T-helper 17 cell (primary cell): ENCODE measurements at places on chromosomes 11 and 22. TPM values are rescaled to one million over a fixed set of nuclear protein-coding genes. Genes with fewer than 3 reads are reported as not detected.
A peak's percentile ranks its signal among the peaks of the same experiment; 100 is the strongest.

DNA sequence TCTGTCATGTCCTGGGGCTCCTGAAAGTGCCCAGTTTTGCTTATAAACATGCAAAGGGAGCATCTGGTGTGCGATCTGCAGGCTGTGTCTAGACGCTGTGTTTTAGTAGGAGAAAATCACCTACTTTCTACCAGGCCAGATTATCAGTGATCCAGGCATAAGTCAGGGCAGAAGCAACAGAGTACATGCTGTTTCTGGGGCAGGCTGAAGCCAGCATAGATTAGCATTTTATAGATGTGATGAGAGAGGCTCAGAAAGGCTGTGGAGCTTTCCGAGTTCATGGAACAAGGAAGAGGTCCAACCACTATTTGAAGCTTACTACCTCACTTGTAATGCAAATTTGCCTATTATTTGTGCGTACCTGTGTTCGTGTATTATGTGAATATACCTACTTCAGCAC lies 1208.4 kb upstream of the TENM4 start:
- H3K4me3 ChIP-seq = no peak overlapping the region
- H3K27ac ChIP-seq = no peak overlapping the region
- H3K36me3 ChIP-seq = no peaks in the 10 kb centered on the region
- DNase-seq = no peak
- no peaks in the 10 kb centered on the region for H3K4me1 ChIP-seq

DNA sequence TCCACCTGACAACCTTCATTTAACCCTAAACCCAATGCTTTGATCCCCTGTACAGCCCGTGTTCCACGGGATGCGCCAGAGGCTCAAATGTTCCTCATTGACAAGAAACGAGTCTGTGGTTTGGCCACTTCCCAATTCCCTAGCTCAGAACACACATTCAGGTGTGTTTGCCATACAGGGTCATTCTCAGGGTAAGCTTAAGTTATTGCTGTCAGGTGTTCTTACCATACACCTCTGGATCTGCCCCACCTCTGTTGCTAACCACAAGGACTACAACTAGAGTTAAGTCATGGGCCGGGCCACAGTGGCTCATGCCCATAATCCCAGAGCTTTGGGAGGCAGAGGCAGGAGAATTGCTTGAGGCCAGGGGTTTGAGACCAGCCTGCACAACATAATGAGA lies 45.6 kb upstream of the POLD3 start:
- no peak overlapping the region for H3K27ac ChIP-seq
- no peak for DNase-seq
- H3K4me3 ChIP-seq = no peak overlapping the region
- H3K27me3 ChIP-seq = peaks cover 4% of the 10 kb centered on the region
- H3K36me3 ChIP-seq = no peaks in the 10 kb centered on the region

- H3K27ac ChIP-seq = no peak overlapping the region
- H3K4me1 ChIP-seq = no peaks in the 10 kb centered on the region
- peaks cover 3% of the 10 kb centered on the region for H3K36me3 ChIP-seq
- peaks cover 20% of the 10 kb centered on the region for H3K27me3 ChIP-seq
- no peak overlapping the region for H3K4me3 ChIP-seq
Measured at GRCh38 chr11:13062115-13062514, 53.0 kb downstream of the RASSF10 start.

GRCh38 chr11:121048464-121049233 lies 24.7 kb downstream of the TBCEL start:
- peaks cover 5% of the 10 kb centered on the region for H3K4me1 ChIP-seq
- H3K27ac ChIP-seq = no peak overlapping the region
- no peaks in the 10 kb centered on the region for H3K27me3 ChIP-seq
- H3K4me3 ChIP-seq = no peak overlapping the region
- H3K36me3 ChIP-seq = peaks cover 13% of the 10 kb centered on the region

- no peaks in the 10 kb centered on the region for H3K36me3 ChIP-seq
- H3K4me1 ChIP-seq = no peaks in the 10 kb centered on the region
- no peak for DNase-seq
- no peak overlapping the region for H3K27ac ChIP-seq
- H3K4me3 ChIP-seq = no peak overlapping the region
Measured at GRCh38 chr22:47775686-47776085, 1013.2 kb downstream of the TBC1D22A start.

DNA sequence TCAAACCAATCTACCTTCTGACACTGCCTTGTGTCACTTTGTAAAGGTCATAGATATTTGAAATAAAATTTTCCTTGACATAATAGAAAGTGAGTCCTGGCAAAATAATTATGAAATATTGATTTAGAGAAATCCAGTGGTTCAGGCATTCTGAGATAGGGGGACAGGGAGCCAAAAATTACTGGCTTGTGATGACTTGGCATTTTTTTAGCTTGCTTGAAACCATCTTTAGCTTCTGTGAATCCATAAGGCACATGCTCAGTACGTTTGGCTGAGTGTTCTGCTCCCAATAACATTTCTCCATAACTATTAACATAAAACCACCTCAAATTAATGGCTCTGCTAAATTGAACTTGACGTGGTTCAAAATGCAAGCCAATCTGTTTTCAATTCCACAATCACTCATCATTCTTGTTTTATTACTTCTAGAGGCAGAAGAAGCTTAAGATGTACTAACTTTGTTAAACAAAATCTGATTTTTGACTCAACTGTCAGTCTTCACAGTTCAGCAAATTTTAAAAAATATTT lies 209.0 kb downstream of the LRRC4C start:
- no peaks in the 10 kb centered on the region for H3K36me3 ChIP-seq
- H3K4me1 ChIP-seq = no peaks in the 10 kb centered on the region
- no peak for DNase-seq
- no peak overlapping the region for H3K27ac ChIP-seq
- H3K4me3 ChIP-seq = no peak overlapping the region

- H3K4me1 ChIP-seq = peaks cover 19% of the 10 kb centered on the region
- H3K36me3 ChIP-seq = peaks cover 3% of the 10 kb centered on the region
- H3K27ac ChIP-seq = no peak overlapping the region
- H3K4me3 ChIP-seq = no peak overlapping the region
- H3K27me3 ChIP-seq = no peaks in the 10 kb centered on the region
- DNase-seq = no peak
Measured at GRCh38 chr22:49623715-49624114, 204.0 kb downstream of the BRD1 start.

GRCh38 chr11:13105237-13105844 lies 96.2 kb downstream of the RASSF10 start:
- H3K27me3 ChIP-seq = peaks cover 49% of the 10 kb centered on the region
- no peaks in the 10 kb centered on the region for H3K36me3 ChIP-seq
- H3K27ac ChIP-seq = no peak overlapping the region
- no peak for DNase-seq
- H3K4me3 ChIP-seq = no peak overlapping the region

- H3K36me3 ChIP-seq = no peaks in the 10 kb centered on the region
- no peak overlapping the region for H3K27ac ChIP-seq
- H3K4me3 ChIP-seq = no peak overlapping the region
- no peaks in the 10 kb centered on the region for H3K4me1 ChIP-seq
- peaks cover 19% of the 10 kb centered on the region for H3K27me3 ChIP-seq
Measured at GRCh38 chr22:27041745-27042310, 384.4 kb downstream of the MIAT start.

Gene PNPLA5
- total RNA-seq = not detected

GRCh38 chr11:116513894-116514293 lies 258.9 kb downstream of the BUD13 start:
- no peaks in the 10 kb centered on the region for H3K4me1 ChIP-seq
- no peak overlapping the region for H3K4me3 ChIP-seq
- peaks cover 2% of the 10 kb centered on the region for H3K36me3 ChIP-seq
- H3K27ac ChIP-seq = no peak overlapping the region
- DNase-seq = no peak
- peaks cover 61% of the 10 kb centered on the region for H3K27me3 ChIP-seq

Gene OR52E8
- total RNA-seq = not detected

Gene MPZL2
- total RNA-seq = 0.99 TPM

DNA sequence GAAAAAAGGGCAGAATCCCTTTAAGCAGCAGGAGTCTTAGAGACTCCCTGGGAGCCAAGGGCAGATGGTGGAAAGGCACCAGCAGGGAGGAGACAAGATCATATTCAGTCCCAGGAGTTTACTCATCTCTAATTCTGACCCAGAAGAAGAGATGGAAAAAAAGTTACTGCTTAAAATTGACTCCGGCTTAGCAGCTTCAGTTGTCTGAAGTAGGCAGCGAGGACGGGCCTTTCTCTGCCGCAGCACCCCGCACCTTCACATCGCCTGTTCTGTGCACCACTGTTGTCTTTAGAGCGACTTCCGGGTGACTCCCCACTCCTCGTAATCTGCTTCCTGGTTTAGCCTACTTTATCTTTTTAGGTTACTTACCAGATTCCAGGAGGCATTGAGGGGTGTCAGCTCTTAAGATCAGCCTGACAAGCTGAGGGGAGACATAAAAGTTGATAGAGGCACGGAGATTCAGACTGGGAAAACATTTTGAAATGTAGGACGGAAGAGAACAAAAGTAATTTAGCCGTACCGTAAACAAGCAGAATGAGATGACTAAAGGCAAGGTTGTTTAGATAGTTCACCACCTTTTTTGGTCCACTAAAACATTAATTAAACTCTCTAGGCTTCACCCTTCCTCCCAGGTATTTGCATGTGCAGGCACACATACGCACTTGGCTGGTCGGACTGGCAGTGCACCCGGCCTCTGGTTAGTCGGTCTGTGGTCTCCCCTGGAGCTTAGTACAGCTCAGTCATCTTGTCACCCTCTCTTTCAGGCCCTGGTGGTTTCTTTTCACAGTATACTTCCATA lies 74.3 kb downstream of the CECR2 start:
- no peak for DNase-seq
- H3K36me3 ChIP-seq = no peaks in the 10 kb centered on the region
- no peak overlapping the region for H3K27ac ChIP-seq
- H3K4me3 ChIP-seq = no peak overlapping the region
- H3K4me1 ChIP-seq = peaks cover 2% of the 10 kb centered on the region

GRCh38 chr11:102194990-102195389 lies 84.7 kb downstream of the YAP1 start:
- no peak overlapping the region for H3K27ac ChIP-seq
- DNase-seq = no peak
- H3K27me3 ChIP-seq = peaks cover 33% of the 10 kb centered on the region
- H3K36me3 ChIP-seq = no peaks in the 10 kb centered on the region
- no peaks in the 10 kb centered on the region for H3K4me1 ChIP-seq

- H3K27ac ChIP-seq = peak overlapping the region; percentile 61
- H3K36me3 ChIP-seq = no peaks in the 10 kb centered on the region
- peaks cover 17% of the 10 kb centered on the region for H3K4me1 ChIP-seq
- DNase-seq = no peak
Measured at GRCh38 chr11:129785383-129786111, 30.1 kb upstream of the TMEM45B start.

GRCh38 chr11:78397398-78397797 lies 20.2 kb downstream of the GAB2 start:
- no peaks in the 10 kb centered on the region for H3K27me3 ChIP-seq
- DNase-seq = no peak
- no peak overlapping the region for H3K27ac ChIP-seq

DNA sequence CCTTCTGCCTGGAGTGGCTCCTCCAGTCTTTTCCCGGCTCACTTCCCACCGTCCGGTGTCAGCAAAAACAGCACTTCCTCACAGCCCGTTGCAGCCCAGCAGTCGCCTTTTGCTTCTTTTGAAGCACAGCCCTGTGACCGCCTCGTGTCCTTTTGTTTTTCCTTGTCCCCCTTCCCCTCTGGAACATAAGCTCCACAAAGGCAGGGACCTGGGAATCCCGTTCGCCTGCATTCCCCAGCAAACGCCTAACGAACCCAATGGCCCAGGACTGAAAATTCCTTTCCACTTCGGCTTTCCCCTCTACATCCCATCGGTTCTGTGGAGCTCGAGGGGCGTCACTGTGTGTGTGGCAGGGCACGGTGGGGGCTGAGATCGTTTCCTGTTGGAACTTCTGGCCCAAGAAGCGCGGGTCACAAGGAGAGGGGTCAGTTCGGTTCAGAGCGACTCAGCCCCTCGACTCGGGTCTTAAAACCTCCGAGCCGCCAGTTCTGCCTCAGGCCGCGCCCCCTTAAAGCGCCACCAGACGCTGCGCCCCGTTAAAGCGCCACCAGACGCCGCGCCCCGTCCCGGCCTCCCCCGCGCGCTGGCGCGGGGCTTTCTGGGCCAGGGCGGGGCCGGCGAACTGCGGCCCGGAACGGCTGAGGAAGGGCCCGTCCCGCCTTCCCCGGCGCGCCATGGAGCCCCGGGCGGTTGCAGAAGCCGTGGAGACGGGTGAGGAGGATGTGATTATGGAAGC lies 841 bp downstream of the RIC8A start:
- peak overlapping the region; percentile 97 for H3K27ac ChIP-seq
- H3K4me1 ChIP-seq = peaks cover 25% of the 10 kb centered on the region
- DNase-seq = peak; percentile 78
- H3K27me3 ChIP-seq = no peaks in the 10 kb centered on the region

- no peaks in the 10 kb centered on the region for H3K27me3 ChIP-seq
- peaks cover 13% of the 10 kb centered on the region for H3K4me1 ChIP-seq
- peaks cover 3% of the 10 kb centered on the region for H3K36me3 ChIP-seq
- H3K27ac ChIP-seq = peak overlapping the region; percentile 29
- H3K4me3 ChIP-seq = no peak overlapping the region
Measured at GRCh38 chr22:23828800-23829680, 9.8 kb downstream of the DERL3 start.

- H3K4me1 ChIP-seq = no peaks in the 10 kb centered on the region
- H3K4me3 ChIP-seq = no peak overlapping the region
- no peaks in the 10 kb centered on the region for H3K36me3 ChIP-seq
- H3K27me3 ChIP-seq = peaks cover 12% of the 10 kb centered on the region
- H3K27ac ChIP-seq = no peak overlapping the region
Measured at GRCh38 chr22:27197618-27198017, 540.2 kb downstream of the MIAT start.

DNA sequence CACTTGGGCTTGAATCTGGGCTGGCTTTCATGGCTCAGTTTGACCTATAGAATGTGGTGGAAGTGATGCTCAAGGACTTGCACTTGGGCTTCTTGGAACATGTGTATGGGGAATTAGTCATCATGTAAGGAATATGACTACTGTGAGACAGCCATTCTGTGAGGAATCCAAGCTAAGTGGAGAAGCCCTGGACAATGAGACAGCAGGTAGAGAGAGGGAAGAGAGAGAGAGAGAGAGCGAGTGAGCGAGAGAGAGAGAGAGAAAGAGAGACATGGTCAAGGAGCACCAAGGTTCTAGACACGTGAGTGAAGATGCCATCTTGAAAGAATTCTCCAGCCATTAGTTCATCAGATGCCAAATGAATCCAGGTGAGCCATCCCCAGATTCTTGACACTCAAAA lies 261.6 kb upstream of the SORL1-AS1 start:
- no peak overlapping the region for H3K4me3 ChIP-seq
- no peaks in the 10 kb centered on the region for H3K4me1 ChIP-seq
- no peak for DNase-seq
- peaks cover 2% of the 10 kb centered on the region for H3K36me3 ChIP-seq

DNA sequence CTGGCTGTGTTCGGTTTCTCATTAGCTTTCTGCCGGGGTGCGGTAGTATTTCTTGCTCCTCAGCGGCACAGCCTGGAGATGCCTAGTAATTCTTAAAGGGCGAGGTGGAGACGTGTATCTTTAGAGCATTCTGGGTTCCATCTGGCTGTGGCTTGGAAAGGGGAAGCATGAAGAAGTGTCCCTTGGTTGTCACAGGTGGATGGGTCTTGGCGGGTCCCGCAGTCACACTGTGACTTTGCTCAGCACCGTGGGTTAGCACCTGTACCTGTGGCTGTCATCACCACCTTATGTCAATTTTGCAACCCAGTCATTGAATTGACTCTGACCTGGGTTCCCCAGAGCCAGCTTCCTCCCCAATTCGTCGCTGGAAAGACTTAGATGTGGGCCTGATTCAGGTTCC lies 57.6 kb downstream of the MIAT start:
- no peaks in the 10 kb centered on the region for H3K27me3 ChIP-seq
- H3K4me1 ChIP-seq = peaks cover 27% of the 10 kb centered on the region
- H3K27ac ChIP-seq = peak overlapping the region; percentile 53
- no peak overlapping the region for H3K4me3 ChIP-seq

Gene DCHS1
- 1.8 TPM for total RNA-seq

Gene SFI1
- total RNA-seq = 185 TPM
